ENCODE measurements at places on chromosomes 7 and 10. TPM values are rescaled to one million over a fixed set of nuclear protein-coding genes. Genes with fewer than 3 reads are reported as not detected.

DNA sequence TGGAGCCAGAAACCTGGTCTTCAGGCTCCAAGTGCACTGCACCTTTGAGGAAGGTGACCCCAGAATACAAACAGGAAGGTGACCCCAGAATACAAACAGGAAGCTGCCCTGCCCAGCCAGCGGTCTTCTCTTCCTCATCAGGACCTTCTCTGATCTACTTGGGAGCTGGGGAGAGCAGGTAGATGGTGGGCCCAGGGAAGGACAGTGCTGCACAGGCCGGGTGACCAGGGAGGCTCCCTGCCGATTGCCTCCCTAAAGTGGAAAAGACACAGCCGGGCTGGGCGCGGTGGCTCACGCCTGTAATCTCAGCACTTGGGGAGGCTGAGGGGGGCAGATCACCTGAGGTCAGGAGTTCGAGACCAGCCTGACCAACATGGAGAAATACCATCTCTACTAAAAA lies 151.8 kb upstream of the CHST15 start:
- no peak for DNase-seq

- DNase-seq: no peak
These were observed 165.7 kb downstream of the HECW1 start for GRCh38 chr7:43278088-43278644.

DNA sequence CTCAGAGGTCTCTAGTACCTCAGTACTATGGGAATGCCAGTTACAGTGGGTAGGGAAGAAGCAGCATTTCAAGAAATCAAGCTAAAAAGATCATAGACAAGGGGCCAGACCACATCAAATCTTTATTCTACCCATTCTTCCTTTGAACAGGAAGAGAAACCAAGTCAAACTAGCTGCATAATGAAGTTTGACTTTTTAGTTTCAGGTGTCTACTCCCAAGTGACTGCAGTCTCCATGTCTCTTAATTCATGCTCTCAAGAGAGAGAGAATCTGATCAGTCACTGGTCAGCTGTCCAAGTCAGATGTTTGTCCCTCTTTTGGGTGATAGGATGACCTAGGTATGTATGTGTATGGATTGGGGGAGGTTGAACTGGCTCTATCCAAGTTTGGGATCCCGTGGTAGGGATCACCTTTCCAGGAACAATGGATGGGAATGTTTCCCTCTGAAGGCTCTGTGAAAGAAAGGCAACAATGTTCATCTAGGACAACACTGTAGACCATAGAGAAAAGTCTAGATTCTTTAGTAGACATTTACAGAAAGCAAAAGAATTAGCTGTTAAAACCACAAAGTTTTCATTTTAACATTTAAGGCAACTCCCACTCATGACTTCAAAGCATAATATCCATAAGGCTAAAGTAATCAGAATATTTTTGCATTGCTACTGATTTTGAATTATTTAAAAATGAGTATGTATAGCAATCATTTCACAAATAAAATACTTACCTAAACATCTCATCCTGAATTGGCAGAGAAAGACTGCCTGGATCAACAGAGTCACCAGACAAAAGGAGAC lies 30.1 kb upstream of the PRTFDC1 start:
- DNase-seq: no peak

DNA sequence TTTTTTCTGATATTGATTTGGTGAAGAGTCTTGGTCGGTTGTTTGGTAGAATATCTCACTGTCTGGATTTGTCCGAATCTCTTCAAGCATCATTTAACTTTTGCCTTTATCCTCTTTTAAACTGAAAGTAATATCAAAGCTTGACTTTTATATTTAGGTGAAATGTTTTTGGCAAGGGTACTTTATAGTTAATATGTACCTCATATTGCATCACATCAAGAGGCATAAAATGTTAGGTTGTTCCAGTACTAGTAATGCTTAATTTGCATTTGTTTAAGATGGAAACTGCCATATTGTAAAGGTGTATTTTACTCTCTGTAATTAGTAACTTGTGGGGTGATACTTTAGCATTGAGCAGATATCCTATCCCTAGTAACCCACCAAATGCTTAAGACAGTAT lies 17.1 kb upstream of the DDX21 start:
- no peak for DNase-seq

- peak; percentile 80 for DNase-seq
These were observed at the start of gene AKAP9 for GRCh38 chr7:91940572-91941341. Gene AKAP9, plus strand, starts transcription at chr7:91940862. Its CDS starts 238 bp downstream, at chr7:91941100.

GRCh38 chr10:109846832-109847231 lies 76.5 kb downstream of the XPNPEP1 start:
- DNase-seq: no peak

DNA sequence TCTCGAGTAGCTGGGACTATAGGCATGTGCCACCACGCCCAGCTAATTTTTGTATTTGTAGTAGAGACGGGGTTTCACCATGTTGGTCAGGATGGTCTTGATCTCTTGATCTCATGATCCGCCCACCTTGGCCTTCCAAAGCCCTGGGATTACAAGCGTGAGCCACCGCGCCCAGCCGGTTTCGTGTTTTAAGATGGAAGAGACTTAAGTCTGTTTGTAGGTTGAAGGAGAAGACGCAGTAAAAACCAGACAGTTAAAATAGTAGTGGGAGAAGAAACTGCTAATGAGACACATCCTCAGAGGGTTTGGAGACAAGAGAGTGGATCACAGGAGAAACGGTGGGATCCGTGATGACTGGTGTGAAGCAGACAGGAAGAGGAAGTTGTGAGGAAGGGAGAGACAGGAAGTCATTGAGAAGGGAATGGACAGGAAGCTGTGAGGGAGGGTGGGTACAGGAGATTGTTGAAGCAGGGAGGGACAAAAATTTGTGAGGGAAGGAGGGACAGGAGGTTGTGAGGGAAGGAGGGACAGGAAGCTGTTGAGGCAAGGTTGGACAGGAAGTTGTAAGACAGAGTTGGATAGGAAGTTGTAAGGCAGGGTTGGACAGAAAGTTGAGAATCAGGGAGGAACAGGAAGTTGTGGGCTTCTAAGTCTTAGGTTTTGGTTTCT lies 115.5 kb downstream of the WDFY4 start:
- DNase-seq: no peak

DNA sequence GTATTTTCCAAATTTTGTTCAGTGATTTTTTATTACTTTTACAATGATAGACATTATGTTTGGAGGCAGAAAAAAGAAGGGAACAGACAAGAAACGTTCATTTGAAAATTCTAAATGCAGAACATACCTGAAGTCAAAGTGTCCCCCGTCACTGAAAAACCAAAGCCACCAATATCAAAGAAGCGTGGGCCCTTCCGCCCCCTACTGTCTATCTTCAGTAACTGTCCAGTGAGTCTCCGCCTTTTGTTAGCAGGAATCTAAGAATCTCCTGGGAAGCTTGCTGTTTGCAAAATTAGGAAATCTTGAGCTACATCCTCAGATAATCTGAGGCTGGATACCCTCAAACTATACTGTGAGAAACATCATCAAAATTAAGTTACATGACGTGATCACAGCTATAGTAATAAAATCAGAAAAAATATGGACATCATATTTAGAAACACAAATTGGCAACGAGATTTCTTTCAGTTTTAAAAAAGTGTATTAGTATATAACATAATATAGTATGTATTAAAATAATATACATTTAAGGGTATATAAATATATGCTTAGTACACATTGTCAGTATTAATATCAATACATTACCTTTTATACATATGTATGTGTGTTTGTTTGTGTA lies 169.3 kb upstream of the AKR1E2 start:
- peak; percentile 77 for DNase-seq

DNA sequence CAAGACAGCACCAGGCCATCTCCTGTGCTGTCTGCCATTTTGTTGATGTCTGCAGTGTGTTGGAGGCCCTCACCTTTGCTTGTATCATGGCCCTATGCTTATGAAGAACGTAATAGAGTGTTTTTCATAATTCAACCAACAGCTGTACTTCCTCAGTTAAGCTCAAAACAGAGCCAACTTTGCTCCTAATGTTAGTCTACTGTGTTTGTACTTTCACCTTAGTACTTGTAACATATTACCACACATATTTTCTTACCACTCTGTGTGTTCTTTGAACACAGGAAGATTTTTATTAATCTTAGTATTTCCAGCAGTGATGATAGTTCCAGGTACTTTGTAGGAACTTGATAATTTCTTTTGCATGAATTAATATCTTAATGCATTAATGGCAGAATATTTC lies 5.9 kb downstream of the ZNF33A start:
- no peak for DNase-seq

- no peak for DNase-seq
These were observed 78.7 kb downstream of the ADARB2 start for GRCh38 chr10:1658658-1659057.

DNA sequence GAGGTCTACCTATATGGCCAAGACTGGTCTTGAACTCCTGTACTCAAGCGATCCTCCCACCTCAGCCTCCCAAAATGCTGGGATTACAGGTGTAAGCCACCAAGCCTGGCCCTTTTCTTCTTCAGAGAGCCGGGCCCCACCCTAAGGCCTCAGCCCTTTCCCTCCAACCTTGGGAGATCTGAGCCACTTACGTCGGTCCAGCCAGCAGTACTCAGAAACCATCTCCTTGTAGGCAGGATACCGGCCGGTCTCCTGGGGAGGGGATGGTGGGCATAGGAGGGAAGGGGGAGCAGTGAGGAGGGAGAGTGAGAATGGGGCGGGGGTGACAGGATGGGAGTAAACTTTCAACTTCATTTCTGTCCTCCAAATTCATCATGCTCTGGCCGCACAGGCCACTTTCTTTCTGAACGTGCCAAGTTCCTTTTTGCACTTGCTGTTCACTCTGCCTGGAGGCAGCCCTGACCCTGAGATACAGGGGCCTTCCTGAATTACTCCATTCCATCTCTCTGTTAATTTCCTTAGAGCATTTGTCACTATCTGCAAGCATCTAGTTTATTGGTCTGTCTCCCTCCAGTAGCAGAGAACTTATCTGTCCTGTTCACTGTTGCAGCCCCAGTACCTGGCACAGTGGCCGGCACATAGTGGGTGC lies 10.4 kb downstream of the PDZD7 start:
- no peak for DNase-seq

DNA sequence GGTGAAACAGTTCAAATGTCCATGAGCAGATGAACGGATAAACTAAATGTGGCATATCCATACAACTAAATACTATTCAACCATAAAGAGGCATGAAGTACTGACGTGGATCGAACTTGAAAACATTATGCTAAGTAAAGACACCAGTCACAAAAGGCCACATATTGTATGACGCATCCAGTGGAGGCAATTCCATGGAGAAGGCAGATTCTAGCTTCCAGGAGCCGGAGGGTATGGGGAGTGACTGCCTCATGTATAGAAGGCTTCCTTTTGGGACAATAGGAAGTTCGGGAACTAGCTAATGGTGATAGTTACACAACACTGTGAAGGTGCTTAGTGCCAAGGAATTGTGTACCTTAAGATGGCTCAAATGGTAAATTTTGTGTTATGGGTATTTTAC lies 98.4 kb downstream of the VIPR2 start:
- DNase-seq: no peak

DNA sequence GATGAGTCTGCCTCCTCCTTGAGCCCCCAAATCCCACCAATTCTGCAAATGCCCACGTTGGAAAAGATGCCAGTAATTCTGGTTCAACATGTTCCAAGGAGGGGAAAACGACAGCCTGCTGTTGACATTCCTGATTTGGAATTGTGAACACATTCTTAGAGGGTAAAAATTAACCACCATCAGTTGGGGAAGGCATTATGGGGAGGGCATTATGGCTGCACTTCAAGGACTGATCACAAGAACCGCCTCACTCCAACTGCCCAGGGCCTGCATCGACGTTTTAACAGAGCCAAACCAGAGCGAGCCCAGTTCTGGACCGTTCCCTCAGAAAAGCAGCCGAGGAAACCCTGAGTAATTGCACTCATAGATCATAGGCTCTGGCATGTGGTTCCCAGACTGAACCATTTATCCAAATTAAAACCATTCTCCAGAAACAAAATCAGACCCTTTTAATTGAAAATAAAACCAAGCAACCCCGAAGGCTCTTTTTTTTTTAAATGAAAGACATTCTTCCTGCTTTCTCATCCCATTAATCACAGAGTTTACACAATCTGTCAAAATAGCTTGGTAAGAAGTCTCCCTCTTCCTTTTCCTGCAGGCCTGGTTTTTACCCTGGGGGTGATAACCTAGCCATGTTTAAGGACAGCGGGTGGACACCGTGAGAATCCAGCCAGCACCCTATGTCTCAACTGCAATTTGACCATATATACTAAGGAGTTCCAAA lies 8.0 kb downstream of the TNS3 start:
- peak; percentile 68 for DNase-seq

DNA sequence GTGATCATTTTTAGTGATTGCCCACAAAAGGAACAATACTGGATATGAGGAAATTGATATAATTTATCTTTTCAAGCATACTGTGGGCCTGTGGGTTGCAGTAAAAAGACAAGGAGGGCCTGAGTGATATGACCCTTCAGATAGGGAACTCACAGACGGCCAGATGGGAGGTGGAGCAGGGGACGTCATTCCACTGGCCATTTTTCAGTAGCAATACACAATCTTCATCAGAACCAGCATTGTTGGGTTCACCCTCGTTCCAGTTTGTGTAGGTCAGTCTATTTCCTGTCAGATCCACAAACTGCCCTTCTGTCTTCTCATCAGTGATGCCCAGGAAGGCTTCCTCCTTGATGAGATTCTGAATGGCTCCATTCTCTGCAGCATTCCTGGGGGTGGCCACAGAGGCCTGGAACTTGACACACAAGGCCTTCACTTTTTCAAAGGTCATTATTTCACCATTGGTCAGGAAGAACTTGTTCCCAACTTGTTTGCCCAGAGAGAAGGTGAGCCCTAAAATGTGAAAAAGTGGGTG lies 4.5 kb downstream of the MBL2 start:
- no peak for DNase-seq

- no peak for DNase-seq
These were observed 5.8 kb upstream of the PRKAG2 start for GRCh38 chr7:151882734-151883133.

GRCh38 chr7:85693326-85693725 lies 506.5 kb upstream of the SEMA3D start:
- DNase-seq: no peak

The PPRC1 gene
- 26.0 TPM for total RNA-seq

The AGR2 gene
- not detected for total RNA-seq

The HOXA1 gene
- total RNA-seq: 3.7 TPM

The CXCL12 gene
- 0.29 TPM for total RNA-seq

The PON3 gene
- total RNA-seq: not detected

The OPTN gene
- total RNA-seq: 41.9 TPM

The GIMAP1 gene
- total RNA-seq: not detected

The NUB1 gene
- 67.4 TPM for total RNA-seq

The GIMAP2 gene
- total RNA-seq: 3.4 TPM

The GPR37 gene
- not detected for total RNA-seq

The IFIT1B gene
- not detected for total RNA-seq

The FZD8 gene
- total RNA-seq: 4.2 TPM
